ENCODE measurements at places on chromosomes 5 and 9.

GRCh38 chr9:36091026-36091953 lies 45.2 kb upstream of the GLIPR2 start:
- no peak for DNase-seq

- no peak for DNase-seq
Measured at GRCh38 chr9:18478501-18479361, 4.8 kb downstream of the ADAMTSL1 start.

GRCh38 chr9:106859957-106860720 lies 2.8 kb upstream of the ZNF462 start:
- DNase-seq: no peak

GRCh38 chr9:132181796-132182313 lies 20.0 kb downstream of the NTNG2 start:
- DNase-seq: no peak

DNA sequence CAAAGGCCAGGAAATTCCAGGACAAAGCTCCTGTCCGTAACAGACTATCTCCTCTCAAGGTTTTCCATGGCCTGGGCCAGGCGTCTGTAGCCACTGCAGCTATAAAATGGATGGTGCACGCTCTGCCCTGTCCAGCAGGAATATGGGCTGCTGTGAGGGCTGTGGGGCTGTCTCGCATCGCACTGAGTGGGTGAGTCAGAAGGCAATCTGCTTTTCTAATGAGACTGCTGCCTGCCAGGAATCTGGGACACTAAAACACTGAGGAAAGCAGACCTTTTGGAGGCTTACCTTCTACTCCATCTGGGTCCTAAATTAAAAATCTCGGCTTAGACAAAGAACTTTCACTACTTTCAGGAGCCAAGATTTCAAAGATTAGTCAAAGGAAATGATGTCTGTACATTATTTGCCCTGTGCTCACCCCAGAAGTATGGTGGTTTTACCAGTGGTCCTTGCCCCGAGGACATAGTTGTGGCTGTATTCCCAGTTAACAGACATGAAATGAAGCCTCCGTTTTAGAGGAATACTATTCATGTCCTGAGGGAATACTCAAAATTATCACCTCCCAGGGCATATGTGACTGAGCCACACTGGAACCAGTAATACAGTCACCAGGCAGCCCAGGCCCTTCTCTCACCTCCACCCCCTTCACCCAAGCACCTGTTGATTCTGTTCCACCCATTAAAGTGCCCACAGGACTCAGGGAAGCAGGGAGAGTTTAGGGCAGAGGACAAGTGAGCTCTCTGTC lies 56.4 kb downstream of the PFDN1 start:
- no peak for DNase-seq

GRCh38 chr9:17587113-17587512 lies 8.2 kb downstream of the SH3GL2 start:
- DNase-seq: no peak

GRCh38 chr9:68951879-68952659 lies 61.8 kb downstream of the PRKACG start:
- no peak for DNase-seq

- DNase-seq: no peak
Measured at GRCh38 chr9:91298311-91298710, 63.4 kb downstream of the AUH start.

Data from stimulated activated CD4-positive, alpha-beta T cell treated with anti-CD3 and anti-CD28 coated beads, Interleukin-2, amount 100 ng/mL, for 24 hours (primary cell).